ENCODE measurements at places on chromosomes 2 and 18. TPM values are rescaled to one million over a fixed set of nuclear protein-coding genes. Genes with fewer than 3 reads are reported as not detected.

The IFIH1 gene
- total RNA-seq, result 4.5 TPM

DNA sequence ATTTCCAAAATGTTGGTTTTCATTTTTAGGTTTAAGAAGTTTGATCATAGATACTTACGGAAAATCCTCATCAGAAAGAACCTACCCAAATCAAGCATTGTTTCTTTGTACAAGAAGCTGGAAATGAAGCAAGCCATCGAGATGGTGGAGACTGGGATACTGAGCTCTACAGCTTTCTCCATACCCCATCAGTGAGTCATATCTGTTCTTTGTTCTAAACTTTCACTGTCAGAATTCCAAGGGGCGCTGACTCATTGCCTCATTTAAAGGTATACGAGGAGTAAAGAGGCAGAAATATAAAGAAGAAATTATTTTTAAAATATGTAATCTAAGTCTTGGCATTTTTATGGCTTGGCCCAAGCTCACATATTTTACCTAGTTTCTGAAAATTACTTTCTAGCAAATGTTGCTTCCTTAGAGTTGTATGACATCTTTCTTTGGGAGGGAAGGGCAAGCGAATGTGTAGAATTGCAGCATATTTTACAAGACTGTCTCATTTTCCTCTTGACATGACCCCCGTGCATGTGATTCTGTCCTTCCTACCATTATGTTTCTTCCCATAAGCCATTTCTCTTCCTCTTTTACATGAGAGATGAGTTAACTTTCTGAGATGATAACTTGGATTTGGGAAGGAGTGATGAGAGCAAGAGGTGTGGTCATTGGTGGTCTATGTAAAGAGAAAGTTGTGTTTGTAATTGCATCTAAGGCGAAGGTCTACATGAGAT lies 41.2 kb downstream of the SLC9A4 start:
- DNase-seq, result peak; percentile 95

- no peak for DNase-seq
These were observed 40.6 kb upstream of the TMEM247 start for GRCh38 chr2:46438794-46439193.

DNA sequence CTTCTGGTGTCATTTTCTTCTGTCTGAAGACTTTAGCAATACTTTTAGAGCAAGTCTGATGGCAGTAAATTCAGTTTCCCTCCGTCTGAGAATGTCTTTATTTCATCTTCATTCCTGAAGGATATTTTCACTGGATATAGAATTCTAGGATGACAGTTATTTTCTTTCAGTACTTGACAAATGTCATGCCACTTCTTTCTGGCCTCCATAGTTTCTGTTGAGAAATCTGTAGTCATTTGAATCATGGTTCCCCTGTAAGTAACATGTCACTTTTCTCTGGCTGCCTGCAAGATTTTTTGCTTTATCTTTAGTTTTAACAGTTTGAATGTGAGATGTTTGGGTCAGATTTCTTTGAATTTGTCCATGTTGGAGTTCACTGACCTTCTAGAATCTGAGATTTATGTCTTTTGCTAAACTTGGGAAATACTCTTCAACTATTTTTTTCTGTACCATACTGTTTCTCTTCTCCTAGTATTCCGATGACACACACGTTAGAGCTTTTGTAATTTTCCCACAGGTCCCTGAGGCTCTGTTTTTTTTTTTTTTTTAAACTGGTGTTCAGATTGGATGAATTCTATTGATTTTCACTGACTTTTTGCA lies 30.2 kb downstream of the RMND5A start:
- no peak for DNase-seq

The CHRND gene
- total RNA-seq, result not detected

DNA sequence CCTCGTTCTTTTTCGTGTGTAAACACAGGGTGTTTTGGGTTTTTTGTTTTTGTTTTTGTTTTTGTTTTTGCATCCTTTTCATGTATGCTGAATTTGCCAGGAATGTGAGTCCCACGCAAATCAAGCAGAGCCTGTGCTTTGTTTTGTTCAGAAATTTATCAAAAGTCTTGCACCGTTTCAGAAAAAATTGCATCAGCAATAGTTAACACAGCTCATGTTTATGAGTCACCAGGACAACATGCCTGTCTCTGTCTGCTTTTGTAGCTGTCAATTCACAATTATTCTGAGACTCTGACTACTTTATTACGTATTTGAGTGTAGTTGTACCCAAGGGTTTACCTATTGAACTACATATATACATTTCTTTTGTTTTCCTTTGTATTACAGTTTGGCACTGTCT lies 38.3 kb downstream of the MRPL44 start:
- DNase-seq, result peak; percentile 48

GRCh38 chr18:50949185-50949584 lies 18.7 kb upstream of the ELAC1 start:
- no peak for DNase-seq

DNA sequence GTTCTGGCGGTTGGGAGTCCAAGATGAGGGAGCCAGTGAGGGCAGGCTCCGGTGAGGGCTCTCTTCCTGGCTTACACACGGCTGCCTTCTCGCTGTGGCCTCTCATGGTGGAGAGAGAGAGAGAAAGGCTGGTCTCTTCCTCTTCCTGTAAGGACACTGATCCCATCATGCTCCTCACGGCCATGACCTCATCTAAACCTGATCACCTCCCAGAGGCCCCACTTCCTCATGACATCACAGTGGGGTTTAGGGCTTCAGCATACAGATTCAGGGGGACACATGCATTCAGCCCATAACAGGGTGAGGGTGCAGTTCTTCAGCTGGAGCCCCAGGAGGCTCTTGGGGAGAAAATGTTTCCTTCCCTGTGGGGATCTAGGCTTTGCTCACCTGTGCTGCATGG lies 29.2 kb downstream of the AGAP1 start:
- DNase-seq, result no peak

The NTSR2 gene
- not detected for total RNA-seq

DNA sequence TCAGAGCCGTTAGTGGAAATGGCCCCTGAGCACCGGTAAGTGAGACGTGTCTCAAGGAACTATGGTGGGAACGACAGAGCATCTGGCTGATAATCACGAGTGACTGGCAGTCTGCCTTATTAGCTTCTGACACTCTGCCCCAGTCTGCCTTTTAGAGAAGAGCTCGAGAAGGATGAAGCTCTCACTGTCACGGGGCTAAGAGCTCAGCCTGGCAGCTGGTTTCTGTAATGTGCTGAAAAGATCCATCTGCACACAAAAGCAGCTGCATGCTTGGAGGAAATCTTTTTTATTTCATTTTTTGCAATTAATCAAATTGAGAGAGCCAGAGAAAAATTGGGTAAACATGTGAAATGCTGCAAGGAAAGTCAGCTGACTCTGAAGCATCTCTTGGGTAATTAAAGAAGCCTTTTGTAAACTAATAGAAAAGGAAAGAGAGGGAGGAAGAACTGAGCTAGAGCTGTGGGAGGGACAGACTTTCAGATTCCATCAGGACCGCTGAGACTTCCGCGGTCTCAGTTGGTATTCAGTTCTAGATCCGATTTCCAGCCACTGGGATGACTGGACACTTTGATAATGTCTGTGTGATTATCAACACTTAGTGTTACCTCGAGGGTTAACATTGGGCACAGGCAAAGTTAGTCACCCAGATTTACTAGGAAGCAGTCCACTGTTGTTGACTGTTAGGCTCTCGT lies 24.4 kb downstream of the MBP start:
- DNase-seq, result no peak

DNA sequence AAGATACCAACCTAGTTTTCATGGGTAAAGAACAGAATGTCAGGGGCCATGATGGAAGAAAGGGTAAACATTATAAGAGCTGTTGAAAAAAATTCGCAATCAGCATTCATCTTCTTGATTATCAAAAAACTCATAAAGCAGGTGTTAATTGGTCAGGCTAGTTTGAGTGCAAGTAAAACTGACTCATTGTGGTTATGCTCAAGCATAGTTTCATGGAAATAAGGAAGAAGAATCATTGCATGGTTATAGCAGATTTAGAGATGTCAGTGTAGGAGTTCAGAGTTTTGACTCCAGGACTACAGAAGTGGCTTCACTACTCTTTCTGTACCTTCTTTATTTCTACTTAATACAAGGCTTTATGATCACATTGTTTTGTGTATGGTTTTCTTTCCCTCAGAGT lies 26.9 kb upstream of the CDH19 start:
- no peak for DNase-seq

The ALK gene
- not detected for total RNA-seq

DNA sequence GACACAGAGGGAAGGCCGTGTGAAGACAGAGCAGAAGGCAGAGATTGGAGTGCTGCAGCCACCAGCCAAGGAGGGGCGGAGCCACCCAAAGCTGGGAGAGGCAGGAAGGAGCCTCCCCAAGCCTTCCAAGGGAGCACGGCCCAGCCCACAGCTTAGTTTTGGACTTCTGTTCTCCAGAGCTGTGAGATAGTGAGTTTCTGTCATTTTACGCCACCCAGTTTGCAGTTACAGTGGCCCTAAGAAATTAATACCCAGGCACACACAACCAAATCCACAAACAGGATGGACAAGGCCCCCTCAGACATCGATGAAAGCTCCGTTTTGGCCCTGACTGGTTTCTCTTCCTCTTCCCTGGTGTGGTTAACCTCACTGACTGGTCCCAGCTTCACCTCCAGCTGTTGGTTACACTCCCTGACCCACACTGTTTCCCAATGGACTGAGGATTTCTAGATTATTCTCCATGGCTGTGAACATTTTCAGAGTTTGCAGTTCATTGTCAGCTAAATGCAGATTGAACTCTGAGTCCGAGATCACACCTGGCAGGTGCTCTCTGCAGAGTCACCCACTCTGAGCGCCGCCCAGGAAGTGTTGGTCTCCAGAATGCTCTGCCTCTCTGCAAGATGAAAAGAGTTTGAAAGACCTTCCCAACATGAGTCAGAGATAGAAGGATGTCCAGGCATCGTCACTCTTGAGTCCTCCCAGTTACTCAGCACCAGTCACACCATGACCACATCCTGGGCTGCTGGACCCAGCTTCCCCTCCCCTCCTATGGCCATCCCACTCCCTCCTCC lies 100.2 kb downstream of the TWIST2 start:
- DNase-seq, result peak; percentile 87

GRCh38 chr2:234335661-234336228 lies 161.1 kb downstream of the ARL4C start:
- DNase-seq, result peak; percentile 54

DNA sequence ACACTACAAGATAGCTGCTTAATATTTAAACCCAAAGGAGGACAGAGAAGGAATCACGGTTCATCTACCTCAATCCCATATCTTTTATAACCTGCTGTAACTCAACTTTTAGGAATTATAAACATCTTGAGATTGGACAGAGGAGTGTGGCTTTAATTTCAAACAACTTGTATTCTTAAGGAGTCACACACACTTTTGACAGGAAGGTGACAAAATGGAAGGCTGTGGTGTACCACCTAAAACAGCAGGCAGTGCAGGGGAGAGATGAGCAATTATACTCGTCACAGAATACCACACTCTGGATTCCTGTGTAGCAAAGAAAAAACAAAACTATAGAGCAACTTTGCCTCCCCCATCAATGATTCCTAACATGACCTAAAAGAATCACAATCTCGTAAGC lies 194.8 kb downstream of the ZEB2 start:
- no peak for DNase-seq

DNA sequence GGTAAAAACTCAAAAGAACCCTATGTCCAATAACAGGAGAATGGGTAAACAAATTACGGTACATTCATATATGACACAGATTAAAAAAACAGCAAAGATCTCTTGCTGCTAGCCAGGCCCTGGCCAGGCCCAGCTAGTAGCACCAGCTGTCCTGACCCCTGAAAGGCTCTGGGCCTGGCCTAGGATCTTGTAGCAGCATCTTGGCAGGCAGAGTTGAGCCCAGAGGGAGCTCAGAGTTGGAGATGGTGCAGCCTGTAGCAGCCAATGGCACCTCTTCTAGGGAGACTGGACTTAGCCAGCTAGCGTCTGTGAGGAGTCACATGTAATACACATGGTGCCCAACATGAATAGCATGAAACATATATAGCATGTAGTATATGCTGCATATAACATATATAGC lies 69.1 kb downstream of the HS6ST1 start:
- no peak for DNase-seq

The INPP5D gene
- 46.1 TPM for total RNA-seq

DNA sequence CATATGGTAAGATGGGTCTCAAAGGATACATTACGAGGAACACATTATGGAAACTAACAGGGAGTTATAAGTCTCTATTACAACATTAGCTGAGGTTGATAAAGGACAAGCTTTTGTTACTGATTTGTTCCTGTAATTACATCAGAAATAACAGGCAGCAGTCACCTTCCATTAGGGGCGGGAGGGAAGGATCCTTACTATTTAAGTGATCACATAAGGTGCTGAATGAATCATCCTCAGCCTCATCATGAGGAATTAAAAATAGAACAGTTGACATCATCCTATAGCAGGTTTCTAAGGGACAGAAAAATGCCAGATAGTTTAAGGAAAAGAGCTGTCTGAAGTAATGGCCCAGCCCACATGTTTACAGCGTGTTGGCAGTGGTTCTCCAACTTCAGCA lies 86.9 kb upstream of the MGAT5 start:
- no peak for DNase-seq

DNA sequence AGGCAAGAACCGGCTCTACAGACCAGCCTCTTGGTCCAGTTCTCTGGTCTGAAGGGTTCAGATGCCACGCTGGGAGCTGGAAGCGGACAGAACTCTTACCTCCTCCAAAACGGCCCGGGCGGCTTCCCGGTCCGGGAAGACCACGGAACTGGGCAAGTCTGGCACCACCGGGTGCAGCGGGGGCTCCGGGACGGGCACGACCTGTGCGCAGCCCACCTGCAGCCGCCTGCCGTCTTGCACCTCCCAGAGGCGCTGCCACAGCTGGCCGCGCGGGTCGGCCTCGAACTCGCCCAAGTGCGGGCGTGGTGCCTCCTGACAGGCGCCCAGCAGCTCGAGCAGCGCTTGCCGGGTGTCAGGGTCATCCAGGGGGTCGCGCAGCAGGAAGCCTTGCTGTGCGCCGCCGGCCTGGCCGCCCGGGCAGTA lies 773 bp downstream of the CMPK2 start:
- no peak for DNase-seq

- no peak for DNase-seq
These were observed 537.2 kb upstream of the DCC start for GRCh38 chr18:51802569-51803428.

DNA sequence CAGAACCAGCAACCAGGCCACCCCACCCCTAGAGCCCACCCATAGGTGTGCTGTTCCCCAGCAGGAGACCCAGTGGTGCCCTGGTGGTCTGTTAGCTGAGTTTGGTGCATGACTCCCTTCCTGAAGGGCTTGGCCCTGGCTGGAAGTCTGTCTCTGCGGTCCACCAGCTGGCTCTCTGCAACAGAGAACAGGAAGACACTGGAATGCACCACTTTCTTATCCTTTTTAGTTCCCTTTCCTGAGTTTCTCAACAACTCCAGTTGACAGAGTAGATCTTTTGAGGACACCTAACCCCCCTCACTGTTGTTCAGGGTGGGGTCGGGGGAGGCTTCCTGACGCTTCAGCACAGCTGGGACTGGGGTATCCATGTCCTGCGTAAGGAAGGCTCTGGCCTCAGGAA lies 11.9 kb upstream of the RPL37A start:
- DNase-seq, result no peak

The C18orf54 gene
- 5.5 TPM for total RNA-seq

The BMP10 gene
- not detected for total RNA-seq

The ASB18 gene
- not detected for total RNA-seq

GRCh38 chr2:48540237-48540935 lies 10.4 kb downstream of the STON1 start:
- no peak for DNase-seq

Data from MCF 10A (cell line).